ENCODE measurements at places on chromosomes 1 and 21.

- ATAC-seq: peak; percentile 11
Observed at GRCh38 chr21:43884861-43885417, 19.9 kb downstream of the AGPAT3 start.

DNA sequence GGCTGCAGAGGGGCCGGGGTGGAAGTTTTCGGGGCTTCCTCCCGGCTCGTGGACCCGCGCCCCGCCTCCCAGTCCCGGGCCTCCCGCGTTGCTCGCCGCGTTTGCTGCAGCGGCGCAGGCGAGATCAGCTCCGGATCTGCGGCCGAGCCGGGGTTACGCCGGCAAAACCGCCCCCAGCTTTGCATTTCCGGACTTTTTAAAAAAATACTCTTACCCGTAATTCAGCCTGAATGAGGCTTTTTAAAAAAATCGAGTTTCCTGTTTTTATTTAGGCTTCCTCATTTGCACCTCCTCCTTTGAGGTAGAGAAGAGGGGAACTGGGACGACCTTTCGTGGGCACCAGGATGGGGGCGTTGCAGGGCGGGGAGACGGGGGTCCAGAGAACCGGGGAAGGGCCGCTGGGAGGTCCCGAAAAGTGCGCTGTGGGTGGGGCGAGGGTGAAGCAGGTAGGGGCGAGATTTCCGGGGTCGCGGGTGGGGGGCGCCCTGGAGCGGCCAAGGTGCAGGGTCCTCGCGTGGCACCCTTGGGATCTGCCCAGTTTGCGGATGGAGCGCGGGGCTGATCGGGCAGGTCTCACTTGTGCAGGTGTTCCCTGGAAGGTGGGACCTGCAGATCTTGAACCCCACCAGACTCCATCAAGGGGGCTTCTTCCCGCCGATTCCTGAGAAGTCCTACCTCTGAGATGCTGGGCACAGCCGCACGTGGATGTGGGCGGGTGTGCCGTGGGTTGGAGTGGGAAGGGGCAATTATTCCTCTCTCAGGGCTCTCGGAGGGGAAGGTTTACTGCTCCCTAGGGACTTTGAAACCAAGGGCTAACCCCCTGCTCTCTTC lies 1.1 kb downstream of the PIK3CD start:
- peak; percentile 38 for ATAC-seq

- no peak for ATAC-seq
Observed at GRCh38 chr1:71490432-71490831, 409.6 kb upstream of the ZRANB2 start.

GRCh38 chr1:85087659-85088407 lies 39.5 kb upstream of the MCOLN3 start:
- ATAC-seq: no peak

GRCh38 chr1:2951856-2952255 lies 69.4 kb upstream of the ACTRT2 start:
- ATAC-seq: no peak

- ATAC-seq: no peak
Observed at GRCh38 chr1:3652548-3653285, 401 bp downstream of the TP73 start.

- ATAC-seq: no peak
Observed at GRCh38 chr1:36625935-36626310, 143.2 kb upstream of the CSF3R start.

DNA sequence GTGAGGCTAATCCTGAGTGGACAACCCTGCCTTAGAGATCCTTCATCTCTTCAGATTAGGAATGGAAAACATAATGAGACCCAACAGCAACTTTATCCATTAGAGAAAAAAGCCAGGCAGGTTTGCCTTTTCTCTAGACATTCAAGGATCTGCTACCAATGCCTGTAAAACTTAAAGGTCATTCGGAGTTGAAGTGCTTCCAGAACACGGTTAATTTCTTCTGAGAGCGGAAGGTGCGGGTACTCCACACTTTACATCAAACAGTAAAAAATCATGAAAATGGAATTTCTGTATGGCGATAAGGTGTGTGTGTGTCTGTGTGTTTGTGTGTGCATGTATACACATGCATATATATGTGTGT lies 65.2 kb upstream of the PRKACB start:
- ATAC-seq: no peak

- ATAC-seq: no peak
Observed at GRCh38 chr1:156458181-156458503, 42.4 kb downstream of the MEF2D start.

DNA sequence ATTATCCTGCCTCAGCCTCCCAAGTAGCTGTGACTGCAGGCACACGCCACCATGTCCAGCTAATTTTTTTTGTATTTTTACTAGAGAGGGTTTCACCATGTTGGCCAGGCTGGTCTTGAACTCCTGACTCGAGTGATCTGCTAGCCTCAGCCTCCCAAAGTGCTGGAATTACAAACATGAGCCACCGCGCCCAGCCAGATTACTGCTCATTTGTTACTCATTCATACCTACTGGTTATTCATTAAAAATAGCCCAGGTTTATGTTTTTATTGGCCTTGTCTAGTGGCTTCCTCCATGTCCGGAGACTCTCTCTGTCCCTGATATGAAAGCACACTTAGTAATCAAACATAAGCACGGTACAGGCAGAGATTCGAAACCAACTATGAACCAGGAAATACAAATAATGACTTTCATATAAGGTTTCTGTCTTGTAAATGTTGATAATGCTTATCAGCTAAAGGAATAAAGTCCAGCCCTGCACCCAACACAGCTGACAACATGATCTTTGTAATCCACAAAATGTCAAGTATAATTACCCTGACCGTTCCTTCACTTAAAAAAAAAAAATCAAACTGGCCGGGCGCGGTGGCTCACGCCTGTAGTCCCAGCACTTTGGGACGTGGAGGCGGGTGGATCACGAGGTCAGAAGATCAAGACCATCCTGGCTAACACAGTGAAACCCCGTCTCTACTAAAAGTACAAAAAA lies 50.4 kb upstream of the CXADR start:
- ATAC-seq: no peak

- ATAC-seq: no peak
Observed at GRCh38 chr1:52364235-52364839, 1.7 kb downstream of the CC2D1B start.

DNA sequence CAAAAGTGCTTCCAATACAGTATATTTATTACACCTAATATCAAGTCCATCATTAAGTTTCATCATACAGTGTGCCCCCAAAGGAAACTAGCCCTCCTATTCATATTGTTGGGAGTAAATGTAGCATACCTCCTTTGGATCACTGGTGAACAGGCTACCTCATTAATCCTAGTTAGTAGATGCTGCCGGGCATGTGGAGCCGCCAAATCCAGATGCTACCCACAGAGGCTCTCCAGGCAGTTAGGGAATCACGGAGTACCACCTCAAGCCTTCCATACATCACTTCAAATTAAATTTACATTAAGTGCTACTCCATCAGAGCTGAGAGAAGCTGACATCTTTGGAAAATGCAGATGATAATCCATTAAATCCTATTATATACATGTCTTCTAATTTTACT lies 121.7 kb upstream of the FOXD3 start:
- ATAC-seq: no peak

DNA sequence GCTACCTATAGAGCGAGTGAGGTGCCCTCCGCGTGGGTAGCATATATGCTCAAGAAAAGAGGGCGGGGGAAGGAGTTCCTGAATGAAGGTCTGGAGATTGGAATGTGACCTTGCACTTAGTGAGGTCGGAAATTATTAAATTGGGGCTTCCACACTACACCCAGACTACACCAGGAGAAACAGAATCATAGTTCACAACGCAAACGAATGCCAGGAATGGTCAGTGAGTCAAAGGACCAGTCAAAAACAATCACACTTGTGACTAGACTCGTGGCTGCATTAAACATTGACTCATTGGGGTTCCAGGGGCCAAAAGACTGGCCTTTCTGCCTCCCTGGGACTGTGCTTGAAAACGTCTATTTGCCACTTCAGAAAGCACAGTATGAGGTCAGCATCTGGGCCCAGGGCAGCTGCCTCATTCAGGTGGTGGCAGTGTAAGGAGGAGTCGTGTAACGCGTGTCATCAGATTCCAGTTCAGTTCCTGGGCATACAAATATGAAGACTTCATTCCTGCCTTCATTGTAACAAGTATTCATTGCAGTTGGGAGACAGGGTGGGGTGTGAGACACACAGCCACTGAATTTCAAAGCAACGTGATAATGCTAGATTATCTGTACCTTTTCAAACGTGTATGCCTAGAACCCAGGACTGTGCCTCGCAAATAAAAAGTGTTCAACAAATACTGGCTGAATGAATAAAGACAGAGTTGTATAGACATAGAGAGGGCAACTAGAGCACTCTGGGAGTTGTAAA lies at the start of gene YOD1:
TSS of gene YOD1 (minus strand) at position 18 of the 753 bp plus-strand sequence. CDS start 178 bp downstream, outside the sequence.
- ATAC-seq: peak; percentile 57

DNA sequence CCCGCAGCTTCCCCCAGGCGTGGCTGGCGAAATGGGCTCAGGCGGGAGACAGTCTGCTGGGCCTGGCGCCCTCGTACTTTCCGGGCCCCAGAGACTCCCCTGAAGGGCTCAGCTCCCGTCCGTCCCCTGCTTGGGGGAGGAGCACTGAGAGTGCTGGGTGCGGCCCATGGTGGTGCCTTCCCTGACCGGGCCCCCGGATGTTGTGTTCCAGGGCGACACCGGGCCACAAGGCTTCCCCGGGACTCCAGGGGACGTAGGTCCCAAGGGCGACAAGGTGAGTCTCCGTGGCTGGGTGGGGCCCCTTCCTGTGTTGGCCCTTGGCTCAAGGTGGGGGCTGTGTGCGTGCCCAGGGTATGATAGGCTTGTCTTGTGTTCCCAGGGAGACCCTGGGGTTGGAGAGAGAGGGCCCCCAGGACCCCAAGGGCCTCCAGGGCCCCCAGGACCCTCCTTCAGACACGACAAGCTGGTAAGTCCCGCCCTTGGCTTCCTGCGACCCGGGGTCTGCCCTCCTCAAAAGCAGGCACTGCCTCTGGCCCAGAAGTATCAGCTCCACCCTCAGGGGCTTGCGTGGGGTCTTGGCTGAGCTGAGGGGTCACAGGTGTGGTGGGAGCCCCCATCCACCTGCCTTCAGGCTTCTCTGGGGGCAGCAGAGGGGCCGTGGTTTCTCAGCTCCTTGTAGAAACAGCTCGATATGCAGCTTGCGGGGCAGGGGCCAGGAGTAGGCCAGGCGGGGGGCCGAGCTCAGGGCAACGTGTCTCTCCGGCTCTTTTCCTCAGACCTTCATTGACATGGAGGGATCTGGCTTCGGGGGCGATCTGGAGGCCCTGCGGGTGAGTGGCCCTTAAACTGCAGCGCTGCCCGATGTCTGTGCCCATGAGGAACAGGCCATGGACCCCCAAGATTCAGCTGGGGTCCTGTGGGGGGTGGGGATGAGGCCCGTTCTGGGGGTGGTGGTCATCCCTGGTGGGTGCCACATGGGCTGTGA lies 62.3 kb downstream of the SLC19A1 start:
- ATAC-seq: no peak

- no peak for ATAC-seq
Observed at GRCh38 chr1:78678324-78678723, 28.7 kb downstream of the IFI44 start.

- no peak for ATAC-seq
Observed at GRCh38 chr1:10816743-10817369, 20.4 kb upstream of the CASZ1 start.

- ATAC-seq: no peak
Observed at GRCh38 chr1:180503280-180503862, 994 bp upstream of the ACBD6 start.

GRCh38 chr1:189513091-189513490 lies 964.6 kb downstream of the BRINP3 start:
- no peak for ATAC-seq

DNA sequence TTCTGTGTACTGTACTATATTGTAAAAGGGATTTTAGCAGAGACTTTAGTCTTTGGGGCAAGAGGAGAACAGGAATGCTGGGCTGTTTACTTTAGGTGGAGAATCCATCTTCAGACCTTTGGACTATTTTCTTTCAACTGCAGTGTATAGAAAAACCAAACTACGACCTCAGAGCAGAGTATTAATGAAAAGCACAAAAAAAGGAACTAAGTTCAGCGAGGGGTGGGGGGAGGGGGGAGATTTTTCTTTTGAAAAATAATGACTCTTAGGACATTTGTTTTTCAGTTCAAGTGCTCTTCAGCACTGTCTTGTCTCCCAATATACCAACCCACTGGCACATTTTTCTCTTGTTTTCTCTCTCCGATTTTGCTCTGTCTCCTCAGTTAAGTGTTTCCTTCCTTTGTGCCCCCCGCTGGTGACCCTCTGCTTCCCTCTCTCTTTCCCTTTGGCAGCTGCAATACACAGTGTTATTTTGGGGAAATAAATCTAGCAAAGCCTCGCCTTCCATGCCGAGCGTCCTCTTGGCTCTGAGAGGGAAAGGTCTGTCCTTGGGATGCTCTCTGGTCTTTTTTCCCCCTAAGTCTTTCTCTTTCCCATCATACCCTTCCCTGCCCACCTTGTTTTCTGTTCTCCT lies 44.8 kb downstream of the ACP6 start:
- ATAC-seq: no peak

- no peak for ATAC-seq
Observed at GRCh38 chr21:14401217-14401616, 18.3 kb upstream of the HSPA13 start.

DNA sequence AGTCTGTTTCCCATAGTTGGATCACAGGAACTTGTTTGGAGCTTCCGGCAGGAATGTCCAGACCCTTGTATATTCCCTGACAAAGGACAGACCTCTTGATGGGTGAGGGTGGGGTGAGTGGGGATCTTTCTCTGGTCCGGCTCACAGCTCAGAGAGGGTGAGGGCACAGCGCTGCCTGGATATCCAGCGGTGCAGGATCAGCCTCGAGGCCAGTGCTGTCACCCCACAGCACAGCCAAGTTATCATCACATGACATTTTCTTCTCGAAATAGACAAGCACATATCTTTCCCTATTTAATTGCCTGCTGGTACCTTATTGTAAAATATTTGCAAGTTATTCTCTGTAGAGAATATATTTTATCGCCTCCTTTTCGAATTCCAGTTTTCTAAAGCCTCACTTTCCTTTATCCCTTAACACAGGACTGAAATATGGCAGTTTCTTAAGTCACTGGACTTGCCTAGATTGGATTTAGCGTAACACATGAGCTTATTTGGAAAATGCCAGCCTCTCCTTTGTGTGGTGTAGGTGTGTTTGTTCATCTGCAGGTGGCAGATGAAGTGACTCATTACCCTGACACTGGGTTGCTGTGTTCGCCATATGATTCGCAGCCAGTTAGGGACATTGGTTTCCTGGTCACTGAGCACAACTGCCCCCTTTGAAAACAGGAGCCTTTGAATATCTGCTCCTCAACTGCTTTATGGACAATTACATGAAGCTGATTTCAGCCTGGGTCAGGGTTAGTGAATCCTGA lies 21.4 kb downstream of the CLIC6 start:
- ATAC-seq: peak; percentile 80

GRCh38 chr1:205878026-205878425 lies 28.1 kb upstream of the PM20D1 start:
- ATAC-seq: no peak

DNA sequence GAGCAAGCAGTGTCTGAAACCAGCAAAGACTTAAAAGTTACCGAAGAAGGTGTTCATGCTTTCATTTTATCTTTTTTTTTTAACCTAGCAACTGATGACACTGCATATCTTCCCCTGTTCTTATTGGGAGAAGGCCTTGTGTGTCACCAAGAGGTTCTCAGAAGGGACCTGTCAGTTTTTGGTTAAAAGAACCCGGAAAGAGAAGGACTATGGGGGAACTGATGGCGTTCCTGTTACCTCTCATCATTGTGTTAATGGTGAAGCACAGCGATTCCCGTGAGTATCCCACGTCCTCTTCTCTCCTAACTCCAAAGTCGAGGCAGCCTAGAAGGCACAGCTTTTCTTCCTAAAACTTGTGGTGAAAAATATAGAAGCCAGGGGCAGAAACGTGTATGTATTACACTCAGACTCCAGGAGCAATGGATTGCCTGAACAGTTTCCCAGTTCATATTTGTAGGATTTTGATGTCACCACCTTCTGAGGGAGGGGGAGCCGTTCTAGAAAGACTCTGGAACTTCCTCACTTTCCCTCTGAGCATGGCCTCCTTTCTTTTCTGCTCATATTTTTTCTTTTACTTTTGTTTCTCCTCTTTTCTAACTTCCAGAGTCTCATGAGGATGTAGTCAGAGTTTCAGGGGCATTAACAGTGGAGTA lies at the start of gene MR1:
TSS of gene MR1 (plus strand) at position 185 of the 653 bp plus-strand sequence. CDS start at position 210, 25 bp downstream.
- ATAC-seq: peak; percentile 90
